ENCODE measurements at places on chromosomes 11 and 22.

- DNase-seq, result no peak
These were observed 25.0 kb upstream of the ARFGAP3 start for GRCh38 chr22:42881982-42882656.

- DNase-seq, result no peak
These were observed 44.4 kb downstream of the ARHGAP42 start for GRCh38 chr11:100731471-100731870.

DNA sequence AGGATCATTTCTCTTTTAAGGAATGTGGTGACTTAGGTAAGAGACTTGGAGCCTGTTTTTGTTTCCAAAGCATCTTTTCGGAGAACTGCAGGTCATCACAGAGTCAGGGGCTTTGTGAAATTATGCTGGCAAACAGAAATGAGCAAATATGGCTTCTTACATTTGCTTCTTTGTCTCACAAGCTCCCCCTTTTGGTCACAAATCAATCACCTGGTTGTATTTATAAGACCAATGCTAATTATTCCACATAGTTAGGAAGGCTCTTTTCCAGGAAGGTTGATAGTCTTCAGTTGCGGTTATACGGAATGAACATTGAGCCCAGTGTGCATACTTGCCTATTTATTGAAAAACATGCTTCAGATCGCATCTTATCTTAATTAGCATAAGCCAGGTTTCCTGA, 34.6 kb upstream of the CEP126 start:
- no peak for DNase-seq

GRCh38 chr22:26170795-26171580, 1.7 kb downstream of the SEZ6L start:
- DNase-seq, result peak; percentile 4

- DNase-seq, result no peak
These were observed 54.0 kb downstream of the KCNQ1OT1 start for GRCh38 chr11:2645779-2646118.

DNA sequence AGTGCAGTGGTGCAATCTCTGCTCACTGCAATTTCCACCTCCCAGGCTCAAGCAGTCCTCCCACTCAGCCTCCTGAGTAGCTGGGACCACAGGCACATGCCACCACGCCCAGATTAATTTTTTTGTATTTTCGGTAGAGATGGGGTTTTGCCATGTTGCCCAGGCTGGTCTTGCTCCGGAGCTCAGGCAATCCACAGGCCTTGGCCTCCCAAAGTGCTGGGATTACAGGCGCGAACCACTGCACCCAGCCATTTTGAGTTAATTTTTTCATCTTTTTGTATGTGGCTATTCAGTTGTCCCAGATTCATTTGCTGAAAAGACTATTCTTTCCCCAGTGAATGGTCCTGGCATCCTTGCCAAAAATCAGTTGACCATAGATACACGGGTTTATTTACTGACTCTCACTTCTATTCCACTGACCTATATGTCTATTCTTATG, 63.6 kb downstream of the MAPK1 start:
- no peak for DNase-seq

Data from stimulated activated CD4-positive, alpha-beta T cell treated with anti-CD3 and anti-CD28 coated beads, Interleukin-15, amount 100 ng/mL, for 24 hours (primary cell).